ENCODE measurements at places on chromosomes 5 and 9.

DNA sequence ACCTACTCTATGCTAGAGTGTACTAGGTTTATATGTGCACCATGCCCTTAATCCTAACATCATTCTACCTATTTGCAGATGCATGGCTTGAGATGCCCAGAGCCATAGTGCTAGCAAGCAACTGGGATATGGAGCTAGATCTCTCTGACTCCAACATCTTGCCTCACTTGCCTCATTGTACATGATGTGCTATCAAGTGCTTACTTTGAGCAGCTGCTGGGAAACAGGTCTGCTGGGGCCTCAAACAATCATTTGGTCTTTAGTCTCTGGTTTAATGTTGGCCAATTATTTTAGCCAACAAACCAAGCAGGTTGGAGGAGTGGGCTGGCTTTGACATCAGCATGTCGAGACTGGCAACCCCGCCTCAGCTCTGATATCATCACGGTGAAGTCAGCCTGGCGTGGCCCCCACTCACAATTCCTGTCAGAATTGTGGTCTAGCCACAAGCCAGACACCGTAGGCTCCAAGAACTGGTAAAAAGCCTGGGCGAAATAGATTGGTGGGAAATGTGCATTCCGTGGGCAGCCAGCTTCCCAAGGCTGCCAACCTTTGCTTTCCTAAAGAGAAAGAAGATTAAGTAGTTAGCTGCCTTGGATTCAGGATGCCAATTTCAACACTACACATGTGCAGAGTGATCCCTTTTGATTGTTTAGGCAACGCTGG, 21.1 kb upstream of the GAS1 start:
- DNase-seq: no peak

GRCh38 chr9:88833946-88834345, 157.3 kb upstream of the S1PR3 start:
- no peak for DNase-seq

- no peak for DNase-seq
These were observed 22.4 kb upstream of the RASGRF2 start for GRCh38 chr5:80937584-80938356.

DNA sequence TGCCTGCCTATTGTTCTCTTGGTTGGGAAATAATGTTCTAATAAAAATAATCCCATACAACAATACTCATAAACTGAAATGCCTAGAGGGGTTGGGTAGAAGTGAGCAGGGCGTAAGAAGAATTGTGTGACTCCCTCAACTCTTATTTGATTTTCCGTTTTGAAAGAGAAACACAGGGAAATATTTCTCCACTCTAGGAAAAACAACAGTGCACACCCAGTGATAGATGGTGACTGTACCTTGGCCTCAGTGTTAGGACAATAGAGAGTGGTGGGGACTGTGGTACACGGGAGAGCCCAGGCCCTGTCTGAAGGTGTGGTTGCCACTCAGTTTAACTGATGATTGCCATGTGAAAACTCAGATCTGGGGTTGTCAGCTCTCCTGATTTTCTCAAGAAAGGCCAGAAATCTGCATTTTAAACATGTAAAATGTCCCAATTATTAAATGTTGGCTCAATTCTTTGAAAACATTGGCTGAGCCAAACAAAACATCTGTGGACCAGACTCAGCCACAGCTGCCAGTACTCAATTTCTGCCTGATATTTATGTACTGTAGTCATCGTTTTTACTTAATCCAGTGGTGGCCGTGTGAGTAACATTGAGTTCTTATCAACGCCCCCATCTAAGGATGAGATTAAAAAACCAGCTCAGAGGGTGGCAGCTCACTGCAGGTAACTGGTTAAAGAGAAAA, 103.8 kb upstream of the ZNF618 start:
- DNase-seq: no peak

DNA sequence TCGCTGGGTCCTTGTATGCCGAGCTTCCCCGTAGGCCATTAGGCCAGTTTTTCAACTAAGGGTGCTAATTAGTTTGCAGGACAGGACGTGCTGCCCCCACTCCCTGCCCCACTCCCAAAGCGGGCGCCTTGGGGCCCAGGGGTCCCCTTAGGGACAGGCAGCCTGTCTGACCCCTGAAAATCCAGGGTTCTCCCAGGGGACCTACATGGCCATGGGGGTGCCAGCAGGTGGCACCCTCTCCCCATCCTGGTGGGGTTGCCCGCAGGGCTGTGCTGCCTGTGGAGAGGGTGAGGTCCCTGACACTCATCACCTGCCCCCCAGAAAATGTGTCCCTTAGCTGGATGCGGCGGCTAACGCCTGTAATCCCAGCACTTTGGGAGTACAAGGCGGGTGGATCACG, 8.5 kb upstream of the CCDC187 start:
- peak; percentile 33 for DNase-seq

All from CD4-positive, alpha-beta memory T cell (primary cell).